ENCODE measurements at places on chromosomes 4 and X. TPM values are rescaled to one million over a fixed set of nuclear protein-coding genes. Genes with fewer than 3 reads are reported as not detected.

GRCh38 chr4:79050541-79050880, 111.3 kb upstream of the PAQR3 start:
- no peak for DNase-seq

DNA sequence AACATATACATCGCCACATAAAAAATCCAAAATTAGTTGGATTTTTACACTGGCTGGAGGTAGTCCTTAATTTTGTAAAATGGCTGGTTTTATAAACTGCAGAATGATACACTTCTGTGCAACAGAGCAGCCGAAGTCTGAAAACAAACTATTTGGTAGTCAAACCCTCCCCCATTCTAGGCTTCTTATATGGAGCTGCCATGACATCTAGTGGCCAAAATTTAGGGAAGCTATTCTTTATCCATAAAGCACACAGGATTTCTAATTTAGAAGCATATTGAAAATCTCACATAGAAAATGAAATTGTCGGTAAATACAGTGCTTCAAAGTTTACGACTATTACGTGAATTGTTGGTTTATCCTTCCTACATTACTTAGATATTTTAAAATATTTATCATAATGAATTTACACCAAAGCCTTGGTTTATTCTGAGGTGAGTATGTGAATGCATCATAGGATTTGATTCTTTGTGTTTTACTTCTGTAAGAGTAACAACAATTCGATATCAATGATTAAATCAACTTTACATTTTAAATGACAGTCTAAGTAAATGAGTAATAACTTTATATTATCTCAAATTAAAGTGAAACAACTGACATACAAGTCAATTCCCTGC, 113.4 kb upstream of the FAM241A start:
- peak; percentile 8 for DNase-seq

DNA sequence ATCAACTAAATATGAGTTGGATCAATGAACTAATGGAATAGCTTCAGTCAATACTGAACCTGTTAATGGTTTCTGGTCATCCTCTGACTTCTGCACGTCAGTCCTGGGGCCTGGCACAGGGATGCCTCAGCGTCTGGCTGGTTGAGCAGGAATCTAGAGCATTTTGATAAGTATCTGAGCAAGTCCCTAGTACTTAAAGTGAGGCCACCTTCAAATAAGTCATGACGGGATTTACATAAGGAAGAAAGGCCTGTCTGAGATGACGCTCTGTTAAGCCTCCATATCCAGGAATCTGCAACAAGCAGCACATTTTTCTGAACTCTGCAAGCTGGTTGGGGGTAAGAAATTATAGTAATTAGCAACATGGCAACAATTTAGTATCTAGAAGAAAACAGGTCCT, 83.2 kb upstream of the TBC1D9 start:
- DNase-seq: no peak

- DNase-seq: no peak
These were observed 4.7 kb upstream of the PDLIM3 start for GRCh38 chr4:185540040-185540439.

DNA sequence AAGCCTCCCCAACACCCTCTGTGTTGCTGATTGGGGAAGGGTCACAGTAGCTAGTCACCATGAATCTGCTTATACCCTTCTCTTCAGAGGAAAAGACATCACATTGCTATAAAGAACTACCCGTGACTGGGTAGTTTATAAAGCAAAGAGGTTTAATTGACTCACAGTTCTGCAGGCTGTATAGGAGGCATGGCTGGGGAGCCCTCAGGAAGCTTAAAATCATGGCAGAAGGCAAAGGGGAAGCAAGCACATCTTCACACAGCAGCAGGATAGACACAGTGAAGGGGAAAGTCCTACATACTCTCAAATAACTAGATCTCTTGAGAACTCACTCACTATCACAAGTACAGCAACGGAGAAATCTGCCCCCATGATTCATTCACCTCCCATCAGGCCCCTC, 229.4 kb upstream of the FTHL17 start:
- DNase-seq: no peak

- no peak for DNase-seq
These were observed 261.8 kb upstream of the EDNRA start for GRCh38 chr4:147219145-147219544.

GRCh38 chr4:34250562-34250961, 1993.8 kb downstream of the ARAP2 start:
- no peak for DNase-seq

GRCh38 chr4:154660052-154660451, 47.6 kb upstream of the FGG start:
- DNase-seq: no peak

DNA sequence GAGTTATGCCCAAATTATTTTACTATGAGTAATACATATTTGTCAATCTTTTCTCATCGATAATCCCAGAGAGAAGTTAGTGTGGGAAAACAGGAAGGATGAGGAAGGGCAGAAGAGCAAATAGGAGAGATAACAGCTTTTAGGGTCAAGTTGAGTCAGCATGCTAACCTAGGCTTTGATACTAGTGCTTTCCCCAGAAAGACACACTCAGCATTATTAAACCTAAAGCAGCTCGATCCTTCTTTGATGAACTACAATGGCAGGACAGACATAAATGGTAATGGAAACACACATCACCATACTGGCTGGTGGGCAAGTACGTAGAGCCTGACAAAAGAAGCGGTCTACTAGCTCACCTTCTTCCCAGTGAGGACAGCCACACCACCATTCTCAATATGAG, 20.5 kb downstream of the AIFM1 start:
- DNase-seq: no peak

DNA sequence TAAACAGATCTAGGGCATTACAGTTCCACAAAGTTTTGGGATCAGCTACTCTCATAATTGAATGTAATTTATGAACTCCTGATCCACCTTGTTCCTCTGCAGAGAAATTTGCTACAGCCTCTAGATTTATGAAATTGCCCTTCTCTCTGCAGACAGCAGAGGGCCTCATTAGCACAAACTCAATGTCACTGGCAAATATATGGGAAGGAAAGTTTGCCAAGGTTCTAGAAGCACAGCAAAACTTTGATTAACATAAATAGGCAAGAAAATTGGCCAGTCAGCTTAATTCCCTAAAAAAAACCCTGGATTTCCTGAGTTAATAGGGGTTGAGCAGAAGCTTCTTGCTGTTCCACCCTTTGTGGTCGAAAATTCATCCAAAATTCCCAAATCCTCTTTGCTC, 31.5 kb downstream of the PRPS1 start:
- no peak for DNase-seq

DNA sequence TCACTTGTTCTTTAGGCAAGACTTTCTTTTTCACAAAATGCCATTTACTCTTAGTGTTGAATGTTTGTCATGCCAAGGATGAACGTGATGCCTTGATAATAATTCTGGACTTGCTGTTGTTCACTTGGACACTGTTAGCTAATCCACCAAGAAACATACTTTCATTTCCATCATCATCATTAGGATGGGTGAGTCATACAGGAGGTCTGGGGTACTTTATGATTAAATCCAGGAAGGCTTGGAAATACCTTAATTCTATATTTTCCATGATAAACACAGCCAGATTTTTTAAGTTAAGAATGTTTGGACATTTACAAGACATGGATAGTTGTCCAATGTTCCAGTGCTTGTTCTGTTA, 260.7 kb upstream of the GIMD1 start:
- no peak for DNase-seq

DNA sequence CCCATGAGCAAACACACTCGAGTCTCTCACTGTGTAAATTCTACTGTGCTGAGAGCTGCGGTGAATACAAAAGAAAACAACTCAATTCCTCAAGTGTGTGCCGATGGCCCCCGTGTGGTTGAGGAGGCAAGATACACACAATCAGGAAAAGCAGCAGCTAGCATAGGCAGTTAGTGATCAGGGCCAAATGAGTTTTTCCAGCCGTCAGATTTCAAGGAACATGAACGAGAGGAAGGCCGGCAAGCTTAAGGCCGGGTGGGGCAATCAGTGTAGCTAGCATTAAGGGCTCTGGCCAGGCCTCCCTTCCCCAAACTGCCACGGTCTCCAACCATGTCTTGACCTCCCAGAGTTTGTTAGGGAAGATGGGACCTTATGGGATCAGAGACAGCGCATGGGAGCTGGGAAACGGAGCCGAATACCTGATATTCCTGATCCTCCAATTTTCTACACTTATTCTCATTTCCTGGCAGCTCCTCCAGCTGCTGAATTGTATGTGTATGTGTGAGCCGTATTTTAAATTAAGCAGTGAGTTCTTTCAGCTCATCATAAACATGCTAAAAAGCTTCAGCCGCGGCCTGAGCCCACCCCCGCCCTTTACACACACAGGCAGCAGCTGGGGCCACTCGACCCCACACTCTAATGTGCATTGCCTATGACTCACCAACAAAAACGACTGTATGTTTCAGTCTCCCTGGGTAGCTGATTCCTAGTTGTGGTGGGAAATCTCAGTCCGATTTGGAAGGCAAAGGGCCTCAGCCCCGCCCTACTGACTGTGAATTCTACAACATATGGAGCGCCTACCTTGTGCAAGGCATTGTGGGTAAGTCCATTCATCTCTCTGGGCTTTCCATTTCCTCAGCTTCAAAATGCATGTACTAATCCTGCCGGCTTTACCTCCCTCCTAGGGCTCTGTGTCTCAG, 59.9 kb downstream of the RTL9 start:
- no peak for DNase-seq

DNA sequence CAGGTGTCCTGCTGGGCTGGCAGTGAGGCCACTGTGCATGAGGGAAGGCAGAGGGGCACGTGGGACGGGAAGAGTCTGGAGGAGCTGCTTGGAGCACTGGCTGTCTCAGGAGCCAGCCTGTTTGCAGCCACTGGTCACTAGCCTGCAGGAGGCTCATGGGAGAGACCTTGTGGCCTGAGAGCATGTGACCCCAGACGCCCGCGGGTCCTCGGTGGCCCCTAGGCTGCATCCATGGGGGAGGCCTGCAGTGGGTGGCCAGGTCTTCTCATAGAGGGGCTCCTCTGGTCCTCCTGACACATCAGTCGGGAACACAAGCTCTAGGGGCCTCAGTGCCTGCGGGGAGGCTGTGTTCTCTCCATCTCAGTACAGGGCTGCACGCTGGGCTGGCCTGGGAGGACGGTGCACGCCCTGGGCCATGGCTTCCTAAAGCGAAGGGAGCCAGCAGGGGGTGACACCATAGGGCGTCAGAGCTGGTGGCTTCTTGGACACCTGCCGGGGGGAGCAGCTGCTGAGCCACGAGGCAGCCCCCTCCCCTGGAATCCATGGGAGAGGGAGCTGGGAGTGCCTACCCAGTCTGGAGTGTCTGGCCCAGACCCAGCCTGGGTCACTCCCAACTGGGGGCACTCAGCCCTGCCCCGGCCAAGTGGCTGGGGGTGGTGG, 12.3 kb downstream of the NAT8L start:
- no peak for DNase-seq

- no peak for DNase-seq
These were observed 562.2 kb downstream of the ZIC3 start for GRCh38 chrX:138128027-138128671.

TEX13B gene
- not detected for total RNA-seq

ADH6 gene
- total RNA-seq: not detected

KIAA1210 gene
- total RNA-seq: not detected

LAMTOR3 gene
- total RNA-seq: 37.6 TPM

GASK1B gene
- total RNA-seq: 84.3 TPM

RAB41 gene
- not detected for total RNA-seq

NELFA gene
- total RNA-seq: 14.2 TPM

DGAT2L6 gene
- not detected for total RNA-seq
